COR-L47 (cell line): ENCODE measurements at places on chromosomes 7 and 10.

DNA sequence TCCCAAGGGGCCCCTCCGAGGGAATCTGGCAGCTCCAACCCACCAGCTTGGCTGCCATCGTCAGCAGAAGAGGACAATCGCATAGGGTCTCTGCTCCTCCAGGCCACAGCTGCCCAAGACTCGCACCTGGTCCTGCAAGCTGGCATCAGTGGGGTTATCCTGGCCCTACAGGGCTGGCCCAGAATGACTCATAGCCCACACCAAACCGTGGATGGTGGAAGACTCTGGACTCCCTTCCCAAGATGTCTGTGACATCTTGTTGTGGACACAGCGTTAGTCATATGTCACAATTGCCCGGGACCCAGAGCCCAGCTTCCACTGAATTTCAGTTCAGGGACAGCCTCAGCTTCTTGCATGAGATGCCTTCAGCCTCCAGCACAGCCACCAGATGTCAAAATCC lies 91.5 kb upstream of the CUX1 start:
- no peak for DNase-seq

GRCh38 chr7:136555933-136556332 lies 312.5 kb upstream of the CHRM2 start:
- DNase-seq, result peak; percentile 68

DNA sequence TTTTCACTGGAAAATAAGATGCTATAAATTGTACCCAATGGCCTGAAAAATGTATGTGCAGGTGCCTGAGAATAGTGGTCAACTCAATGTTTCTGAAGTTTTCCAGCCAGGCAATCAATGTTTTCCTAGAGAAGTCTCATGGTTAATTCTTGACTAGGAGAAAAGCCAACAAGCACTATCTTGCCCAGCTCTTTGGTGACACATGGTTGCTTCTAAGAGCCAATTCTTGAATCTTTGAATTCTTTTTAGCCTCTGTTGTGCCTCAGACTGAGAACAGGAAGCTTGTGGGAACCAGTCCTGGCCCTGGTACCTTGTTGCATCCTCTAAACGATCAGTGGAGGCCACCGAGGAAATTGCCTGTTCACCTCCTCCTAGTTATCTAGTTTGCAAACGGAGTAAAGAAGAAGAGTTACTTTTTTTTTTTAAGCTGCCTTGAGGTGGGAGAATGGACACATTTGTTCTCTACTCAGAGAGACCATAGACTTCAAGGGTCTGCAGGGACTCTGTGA lies 144.0 kb upstream of the MKLN1 start:
- no peak for DNase-seq

DNA sequence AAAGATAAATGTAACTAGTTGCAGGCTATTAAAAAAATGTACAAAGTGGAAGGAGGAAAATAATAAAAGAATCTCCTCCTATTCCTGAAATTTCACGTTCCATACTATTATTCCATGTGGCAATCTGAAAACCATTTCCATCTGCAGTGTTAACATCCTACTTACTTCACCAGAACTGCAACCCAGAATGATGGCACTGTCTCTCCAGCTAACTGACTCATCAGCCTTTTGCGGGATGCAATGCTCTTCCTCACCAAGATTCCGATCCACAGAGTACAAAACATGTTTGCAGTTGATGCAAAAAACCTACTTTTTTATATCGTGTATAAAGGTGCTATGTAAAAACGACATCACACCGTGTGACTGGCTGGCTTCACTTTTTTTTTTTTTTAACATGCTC lies 50.8 kb downstream of the ESYT2 start:
- DNase-seq, result no peak

DNA sequence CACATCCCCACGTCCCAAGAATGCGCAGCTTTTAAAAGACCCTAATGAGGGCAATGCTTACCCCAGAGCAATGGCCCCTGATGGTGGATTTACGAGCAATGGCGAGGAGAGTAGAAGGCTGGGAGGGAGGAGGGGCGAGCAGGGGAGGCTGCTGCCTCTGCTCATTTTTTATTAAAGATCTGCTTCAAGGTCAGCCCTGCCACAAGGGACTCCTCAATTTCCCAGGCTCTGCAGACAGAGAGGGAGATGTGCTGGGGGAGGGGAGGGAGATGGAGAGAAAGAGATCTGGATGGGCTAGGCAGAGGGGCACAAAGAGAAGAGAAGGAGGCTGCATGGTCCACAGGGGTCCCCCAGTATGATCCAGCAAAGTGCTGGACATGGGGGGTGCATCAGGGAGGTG lies 7.8 kb upstream of the SRRM3 start:
- no peak for DNase-seq

DNA sequence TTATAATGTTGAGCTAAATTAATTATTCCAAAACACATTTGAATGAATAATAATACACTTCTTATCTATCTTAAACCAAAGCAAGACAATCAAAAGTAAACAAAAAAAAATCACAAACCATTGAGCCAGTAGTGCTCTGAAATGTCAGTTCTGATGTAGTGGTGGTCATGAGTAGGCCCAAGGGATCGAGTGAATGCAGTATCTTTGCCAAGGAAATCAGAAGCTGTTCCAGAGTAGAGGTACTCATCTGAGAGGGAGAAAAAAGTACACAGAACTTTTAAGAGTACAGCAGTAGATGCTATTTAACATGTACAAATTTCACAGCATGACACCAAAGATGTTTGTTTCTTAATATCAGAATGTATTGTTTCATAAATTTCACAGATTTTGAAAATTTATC lies 121.5 kb downstream of the SEMA3D start:
- no peak for DNase-seq

GRCh38 chr7:8134089-8134733 lies 127.8 kb downstream of the ICA1 start:
- no peak for DNase-seq

GRCh38 chr7:148695953-148696352 lies 2.8 kb upstream of the CUL1 start:
- DNase-seq, result no peak

- no peak for DNase-seq
These were observed 2.3 kb downstream of the ACHE start for GRCh38 chr7:100893318-100893895.

DNA sequence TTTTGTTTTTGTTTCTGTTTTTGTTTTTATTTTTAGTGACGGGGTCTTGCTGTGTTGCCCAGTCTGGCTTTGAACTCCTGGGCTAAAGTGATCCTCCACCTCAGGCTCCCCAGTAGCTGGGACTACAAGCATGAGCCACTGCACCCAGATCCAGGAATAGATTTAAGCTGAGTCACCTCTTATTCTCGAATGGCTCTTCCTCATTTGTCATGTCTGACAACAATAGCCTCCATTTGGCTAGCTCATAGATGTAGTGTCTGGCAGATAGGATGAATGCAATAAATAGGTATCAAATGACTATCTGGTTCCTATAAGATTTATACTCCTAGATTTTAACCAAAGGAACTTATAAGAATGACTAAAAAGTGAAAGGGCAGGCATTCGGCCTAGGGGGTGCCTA lies 172.9 kb downstream of the TMEM26 start:
- DNase-seq, result no peak

- DNase-seq, result no peak
These were observed 49.8 kb downstream of the PAXIP1 start for GRCh38 chr7:154953006-154953684.

- DNase-seq, result no peak
These were observed 9.8 kb upstream of the STEAP4 start for GRCh38 chr7:88316456-88316855.
